COLO829 (cell line): ENCODE measurements at places on chromosomes 7 and 10.

DNA sequence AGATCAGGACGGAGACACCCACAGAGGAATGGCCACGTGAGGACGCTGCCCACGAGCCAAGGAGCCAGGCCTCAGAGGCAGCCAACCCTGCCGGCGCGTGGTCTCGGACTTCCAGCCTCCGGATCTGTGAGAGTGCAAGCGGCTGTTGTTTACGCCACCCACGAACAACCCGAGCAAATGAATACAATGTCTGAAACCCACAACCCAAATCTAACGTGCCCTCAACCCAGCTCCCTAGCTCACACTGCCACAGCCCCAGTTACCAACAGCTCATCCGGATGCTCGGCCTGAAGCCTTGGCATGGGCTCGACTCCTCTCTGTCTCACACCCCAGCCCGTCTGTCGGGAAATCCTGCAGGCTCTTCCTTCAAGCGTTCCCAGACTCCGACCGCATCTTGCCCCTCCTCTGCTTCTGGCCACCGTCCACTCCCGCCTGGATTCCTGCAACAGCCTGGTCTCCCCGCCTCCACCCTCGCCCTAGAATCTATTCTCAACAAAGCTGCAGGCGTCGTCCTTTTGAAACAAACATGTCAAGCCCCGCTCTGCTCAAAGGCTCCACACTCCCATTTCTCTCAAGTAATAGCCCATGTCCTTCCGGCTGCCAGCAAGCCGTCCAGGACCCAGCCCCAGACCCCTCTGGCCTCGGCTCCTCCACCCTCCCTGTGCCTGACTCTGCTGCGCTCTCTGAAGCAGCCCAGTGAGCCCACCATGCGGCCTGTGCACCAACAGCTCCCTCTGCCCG lies 35.3 kb downstream of the STK32C start:
- no peak for DNase-seq

GRCh38 chr7:24880886-24881285 lies 99.1 kb downstream of the OSBPL3 start:
- peak; percentile 68 for DNase-seq

- no peak for DNase-seq
Measured at GRCh38 chr7:921581-922333, 32.7 kb downstream of the ADAP1 start.

DNA sequence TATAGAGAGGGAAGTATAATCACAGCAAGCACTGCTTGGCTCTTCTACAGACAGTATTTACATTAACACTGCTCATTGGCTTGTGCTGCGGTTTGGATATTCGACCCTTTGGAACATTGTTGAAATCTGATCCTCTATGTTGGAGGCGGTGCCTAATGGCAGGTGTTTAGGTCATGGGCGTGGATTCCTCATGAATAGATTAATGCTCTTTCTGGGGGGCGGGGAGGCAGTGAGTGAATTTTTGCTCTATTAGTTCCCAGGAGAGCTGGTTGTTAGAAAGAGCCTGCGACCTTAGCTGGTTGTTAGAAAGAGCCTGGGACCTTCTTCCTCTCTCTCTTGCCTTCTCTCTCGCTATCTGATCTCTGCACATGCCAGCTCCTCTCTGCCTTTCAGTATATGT lies 77.3 kb upstream of the SVIL start:
- no peak for DNase-seq

GRCh38 chr7:31056775-31057346 lies 4.8 kb downstream of the ADCYAP1R1 start:
- DNase-seq: no peak

DNA sequence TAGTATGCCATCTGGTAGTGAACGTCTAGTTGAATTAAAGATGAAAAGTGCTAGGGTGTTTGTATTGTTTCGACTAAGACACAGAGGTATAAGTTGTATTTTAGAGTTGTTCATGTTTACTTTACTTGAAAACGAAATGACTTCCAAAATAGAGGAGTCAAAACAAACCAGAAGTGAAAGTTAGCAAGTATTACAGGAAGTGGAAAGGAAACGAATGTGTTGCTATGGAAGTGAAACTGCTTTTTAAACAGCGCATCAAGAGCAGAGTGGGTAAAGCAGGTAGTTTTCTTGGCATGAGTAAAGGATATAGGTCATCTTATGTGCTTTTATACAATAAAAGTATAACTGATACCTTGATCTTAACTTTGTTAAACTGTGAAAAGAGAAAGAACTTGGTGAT lies 20.0 kb upstream of the GALNTL5 start:
- no peak for DNase-seq

DNA sequence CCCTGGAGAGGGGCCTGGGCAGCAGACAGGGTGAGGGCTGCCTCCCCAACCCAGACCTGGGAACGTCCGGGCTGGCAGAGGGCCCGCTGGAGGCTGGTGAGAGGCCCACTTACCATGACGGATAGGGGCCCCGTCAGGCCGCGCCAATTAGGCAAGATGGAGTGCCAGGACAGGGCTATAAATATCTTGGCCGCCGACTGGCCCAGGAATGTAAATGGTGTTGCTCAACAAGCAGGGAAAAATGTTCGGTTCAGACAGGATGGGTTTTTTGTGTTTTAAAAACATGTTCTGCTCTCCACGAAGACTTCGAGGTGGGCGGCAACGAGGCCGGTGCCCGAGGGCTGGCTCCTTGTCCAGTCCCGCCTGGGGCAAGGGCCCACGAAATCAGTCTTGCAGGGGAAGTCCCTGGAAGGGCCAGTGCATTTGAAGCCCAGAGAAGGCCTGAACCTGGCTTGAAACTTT lies 35.8 kb upstream of the ELN start:
- no peak for DNase-seq

DNA sequence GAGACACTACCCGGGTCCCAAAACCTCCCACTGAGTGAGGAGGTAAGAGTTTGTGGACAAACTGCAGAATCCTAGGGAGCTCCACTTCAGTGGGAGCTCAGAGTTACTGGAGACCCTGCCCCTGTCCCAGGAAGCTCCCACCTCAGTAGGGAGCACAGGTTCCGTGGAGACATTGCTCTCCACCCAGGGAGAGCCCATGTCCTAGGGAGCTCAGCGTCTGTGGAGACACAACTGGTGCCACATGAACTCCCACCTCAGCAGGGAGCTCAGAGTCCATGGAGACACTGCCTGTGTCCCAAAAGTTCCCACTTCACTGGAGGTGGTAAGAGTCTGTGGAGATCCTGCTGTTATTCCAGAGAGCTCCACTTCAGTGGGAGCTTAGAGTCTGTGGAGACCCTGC lies 6.3 kb downstream of the MYO1G start:
- no peak for DNase-seq

GRCh38 chr10:109875151-109875568 lies 48.2 kb downstream of the XPNPEP1 start:
- DNase-seq: no peak

- no peak for DNase-seq
Measured at GRCh38 chr7:135282561-135283254, 49.1 kb downstream of the STRA8 start.

- DNase-seq: no peak
Measured at GRCh38 chr10:97583476-97583875, 713 bp upstream of the HOGA1 start.

DNA sequence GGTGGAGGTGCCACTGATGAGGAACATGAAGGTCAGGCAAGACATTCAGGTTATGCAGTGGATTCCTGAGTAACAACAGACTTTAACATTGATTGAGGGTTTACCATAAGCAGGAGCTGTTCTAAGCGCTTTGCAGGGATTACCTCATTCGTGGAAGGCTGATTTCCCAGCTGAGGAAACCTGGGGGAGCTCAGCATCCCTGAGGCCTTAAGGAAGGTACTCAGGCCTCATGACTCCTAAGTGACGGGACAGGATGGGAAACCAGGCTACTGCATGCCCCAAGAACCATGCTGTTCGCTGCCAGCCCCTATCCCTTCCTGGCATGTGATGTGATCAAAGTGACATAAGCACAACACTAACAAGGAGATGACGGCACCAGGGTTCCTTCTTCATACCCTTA lies 143.6 kb upstream of the NFE2L3 start:
- DNase-seq: no peak

DNA sequence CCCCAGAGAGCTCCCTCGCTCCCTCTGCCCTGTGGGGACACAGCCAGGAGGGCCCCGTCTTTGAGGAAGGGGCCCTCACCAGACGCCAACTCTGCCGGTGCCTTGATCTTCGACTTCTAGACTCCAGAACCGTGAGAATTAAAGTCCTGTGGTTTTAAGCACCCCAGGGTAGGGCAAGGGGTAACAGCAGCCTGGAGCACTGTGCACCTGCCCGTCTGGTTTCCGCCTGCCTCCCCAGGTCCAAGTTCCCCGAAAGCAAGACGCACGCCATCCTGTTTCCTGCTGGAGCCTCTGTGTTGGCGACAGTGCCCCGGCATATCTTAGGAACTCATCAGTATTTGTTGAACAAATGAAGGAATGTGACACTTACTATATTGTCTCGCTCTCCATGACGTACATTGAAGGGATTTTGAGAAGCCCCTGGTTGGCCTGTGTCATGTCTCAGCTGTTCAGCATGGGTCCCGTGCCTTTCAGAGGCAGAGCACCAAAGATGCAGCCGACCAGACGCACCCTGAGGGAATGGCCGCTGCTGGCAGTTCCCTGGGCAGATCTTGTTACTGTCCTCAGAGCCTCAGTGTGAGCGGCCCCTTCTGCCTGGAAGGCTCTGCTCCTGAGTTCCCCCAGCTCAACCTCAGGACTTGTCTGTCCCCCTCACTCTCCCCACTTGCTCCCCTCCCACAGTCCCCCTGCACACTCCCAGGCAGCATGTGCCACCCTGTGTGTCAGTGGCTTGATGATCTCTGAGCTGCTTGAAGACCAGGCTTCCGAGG lies 226.2 kb downstream of the TCERG1L start:
- DNase-seq: no peak

- no peak for DNase-seq
Measured at GRCh38 chr10:12597788-12598765, 248.7 kb downstream of the CAMK1D start.

DNA sequence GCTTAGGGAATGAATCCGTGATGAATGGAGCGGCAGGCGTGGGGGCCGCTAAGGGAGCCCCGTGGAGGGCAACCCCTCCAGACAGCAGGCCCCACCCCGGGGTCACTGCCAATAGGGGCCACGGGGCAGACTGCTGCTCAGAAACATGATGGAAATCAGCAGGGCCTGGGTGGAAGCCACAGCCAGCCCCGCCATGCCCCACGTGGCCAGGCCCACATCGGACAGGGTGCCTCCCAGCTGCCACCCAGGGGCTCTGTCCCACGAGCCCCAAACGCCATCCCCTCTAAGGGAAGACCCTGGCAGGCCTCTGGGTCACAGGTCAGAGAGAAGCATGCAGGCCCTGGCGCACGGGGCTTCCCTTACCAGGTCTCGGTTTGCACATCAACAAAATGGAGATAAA lies 28.4 kb downstream of the TNRC18 start:
- DNase-seq: no peak

- no peak for DNase-seq
Measured at GRCh38 chr10:13977861-13978532, 352.7 kb downstream of the FRMD4A start.

DNA sequence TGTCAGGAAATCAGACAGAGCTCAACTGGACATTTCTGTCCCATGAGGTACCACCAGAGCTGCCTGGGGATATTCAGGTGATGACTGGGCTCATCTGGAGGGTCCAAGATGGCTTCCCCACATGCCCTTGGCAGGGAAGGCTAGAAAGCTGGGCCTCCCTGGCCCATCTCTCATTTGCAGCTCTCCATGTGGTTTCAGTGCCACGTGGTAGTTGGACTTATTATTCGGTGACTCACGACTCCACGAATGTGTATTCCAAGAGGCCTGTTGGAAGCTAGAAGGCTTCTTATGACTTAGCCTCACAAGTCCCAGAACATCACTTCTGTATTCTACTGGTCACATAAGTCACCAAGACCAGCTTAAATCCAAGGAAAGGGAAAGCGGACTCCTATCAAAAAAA lies 22.8 kb downstream of the NSMCE4A start:
- no peak for DNase-seq

DNA sequence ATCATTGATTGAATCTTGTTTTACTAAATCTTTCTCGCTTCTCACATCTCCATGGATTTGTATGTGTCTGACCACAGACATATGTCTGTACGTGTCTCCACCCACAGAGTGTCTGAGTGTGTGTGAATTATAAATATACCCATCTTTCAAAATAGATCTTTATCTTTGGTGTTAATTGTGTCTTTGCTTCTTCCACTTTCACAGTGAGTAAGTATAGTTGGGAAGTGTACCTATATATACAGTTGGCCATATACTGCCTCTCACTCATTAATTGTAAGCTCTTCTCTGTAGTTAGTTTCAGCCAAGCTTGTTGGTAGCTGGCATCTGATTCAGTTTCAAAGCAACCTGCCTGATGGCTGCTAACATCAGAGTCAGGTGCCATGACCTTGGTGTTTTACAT lies 18.4 kb downstream of the EEPD1 start:
- DNase-seq: no peak

GRCh38 chr10:34380856-34381255 lies 434.2 kb downstream of the PARD3 start:
- DNase-seq: no peak

DNA sequence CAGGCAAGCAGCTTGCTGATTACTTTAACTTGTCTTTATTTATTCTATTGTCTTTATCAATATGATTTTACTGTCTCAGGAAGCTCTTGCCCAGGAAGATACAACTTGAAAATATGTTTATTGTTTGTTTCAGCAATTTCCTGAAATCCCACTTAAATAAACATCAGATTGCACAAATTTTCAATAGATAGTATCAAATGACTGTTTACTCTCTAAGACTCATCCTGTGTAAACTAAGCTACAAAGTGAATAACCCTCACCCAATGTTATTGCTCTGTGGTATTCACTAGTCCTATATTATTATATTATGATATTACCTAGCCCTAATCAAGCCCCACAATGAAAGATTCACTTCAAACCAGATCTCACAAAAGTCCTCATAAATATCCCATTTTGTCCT lies 130.4 kb upstream of the HPS1 start:
- no peak for DNase-seq

DNA sequence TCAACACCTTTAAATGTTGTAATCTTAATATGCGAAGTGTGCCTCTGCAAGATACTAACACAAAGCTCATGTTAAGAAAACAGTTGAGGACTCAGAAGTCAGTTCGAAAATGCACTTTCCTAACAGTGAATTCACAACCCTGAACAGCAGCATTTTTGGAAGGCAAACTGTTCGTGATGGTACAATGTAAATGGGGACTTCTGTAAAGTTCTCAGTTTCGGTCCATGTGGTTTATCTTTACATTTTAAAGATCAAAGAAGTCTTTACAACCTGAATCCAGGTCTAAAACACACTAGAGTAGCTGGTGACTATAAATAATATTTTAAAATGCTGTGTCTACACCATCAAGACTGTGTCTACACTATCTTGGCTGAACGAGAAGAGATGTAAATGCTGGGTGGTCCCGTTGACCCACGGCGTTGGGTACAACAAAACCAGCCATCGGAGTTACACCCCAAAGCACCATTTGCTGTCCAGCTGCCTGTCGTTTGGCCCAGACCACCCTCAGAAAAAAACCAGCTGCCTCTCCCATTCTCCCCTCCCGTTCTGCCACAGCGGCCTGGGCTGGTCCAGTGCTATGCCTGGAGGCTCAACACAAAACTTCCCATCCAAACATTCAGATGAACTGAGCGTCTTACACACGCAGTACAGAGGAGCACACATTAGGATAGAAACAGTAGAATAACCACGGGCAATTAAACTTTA lies 42.9 kb downstream of the MKI67 start:
- DNase-seq: no peak

GRCh38 chr10:125882596-125882995 lies 1.5 kb upstream of the DHX32 start:
- DNase-seq: no peak
